Globus pallidus (tissue), 1 donor: ENCODE measurements at places on chromosomes 12 and 14.
A peak's percentile ranks its signal among the peaks of the same experiment; 100 is the strongest.

DNA sequence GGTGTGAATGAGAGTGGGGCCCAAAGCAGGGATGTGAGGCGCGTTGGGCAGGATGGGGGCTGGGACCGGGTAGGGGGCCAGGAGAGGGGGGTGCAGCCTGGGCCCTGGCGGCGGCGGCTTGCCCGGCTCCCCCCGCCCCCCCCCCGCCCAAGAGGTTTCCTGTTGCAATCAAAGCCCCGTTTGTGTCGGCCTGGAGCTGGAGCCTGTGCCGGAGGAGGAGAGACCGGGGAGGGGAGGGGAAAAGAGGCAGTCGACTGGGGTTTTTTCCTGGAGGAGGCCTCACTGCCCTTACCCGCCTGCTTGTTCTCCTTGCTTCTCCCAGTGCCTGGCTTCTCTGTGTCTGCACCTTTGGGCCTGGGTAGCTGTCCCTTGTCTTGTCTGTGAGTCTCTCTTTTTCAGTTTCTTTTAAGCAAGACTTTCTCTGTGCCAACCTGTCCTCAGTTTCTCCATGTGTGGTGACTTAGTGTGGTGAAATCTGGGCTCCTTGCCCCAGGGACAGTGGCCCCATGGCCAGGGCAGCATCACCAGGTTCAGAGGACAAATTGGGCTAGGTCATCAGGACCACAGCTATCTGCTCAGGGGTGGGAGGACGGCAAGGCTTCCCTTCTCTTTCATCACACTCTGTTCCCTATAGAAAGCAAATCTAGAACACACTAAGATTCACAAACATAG lies 8.5 kb downstream of the RARG start:
- peak; percentile 85 for DNase-seq

- DNase-seq, result no peak
These were observed 5.0 kb downstream of the HNRNPC start for GRCh38 chr14:21264025-21264801.

DNA sequence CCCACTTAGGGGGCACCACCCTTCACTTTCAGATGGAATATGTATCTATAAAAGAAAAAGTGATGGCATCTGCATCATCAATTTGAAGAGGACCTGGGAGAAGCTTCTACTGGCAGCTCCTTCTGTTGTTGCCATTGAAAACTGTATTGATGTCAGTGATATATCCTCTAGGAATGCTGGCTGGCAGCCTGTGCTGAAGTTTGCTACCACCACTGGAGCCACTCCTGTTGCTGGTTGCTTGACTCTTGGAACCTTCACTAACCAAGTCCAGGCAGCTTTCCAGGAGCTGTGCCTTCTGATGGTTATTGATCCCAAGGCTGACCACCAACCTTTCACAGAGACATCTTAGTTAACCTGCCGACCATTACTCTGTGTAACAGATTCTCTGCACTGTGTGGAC lies 44.7 kb downstream of the RIMKLB start:
- DNase-seq, result no peak

DNA sequence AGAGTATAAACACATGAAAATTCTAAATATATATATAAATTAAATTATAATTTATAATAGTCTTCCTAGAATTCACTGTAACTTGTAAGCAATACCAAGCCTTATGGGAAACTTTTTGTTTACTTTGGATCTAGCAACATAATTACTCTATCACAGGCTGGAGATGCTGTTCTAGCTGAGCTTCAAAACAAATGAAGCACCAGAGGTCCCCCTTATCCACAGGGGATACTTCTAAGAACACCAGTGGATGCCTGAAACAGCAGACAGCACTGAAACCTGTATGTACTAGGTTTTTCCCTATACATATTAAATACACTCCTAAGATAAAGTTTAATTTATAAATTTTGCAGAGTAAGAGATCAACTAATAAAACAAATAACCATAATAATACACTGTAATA lies 96.6 kb downstream of the CDK17 start:
- peak; percentile 44 for DNase-seq

DNA sequence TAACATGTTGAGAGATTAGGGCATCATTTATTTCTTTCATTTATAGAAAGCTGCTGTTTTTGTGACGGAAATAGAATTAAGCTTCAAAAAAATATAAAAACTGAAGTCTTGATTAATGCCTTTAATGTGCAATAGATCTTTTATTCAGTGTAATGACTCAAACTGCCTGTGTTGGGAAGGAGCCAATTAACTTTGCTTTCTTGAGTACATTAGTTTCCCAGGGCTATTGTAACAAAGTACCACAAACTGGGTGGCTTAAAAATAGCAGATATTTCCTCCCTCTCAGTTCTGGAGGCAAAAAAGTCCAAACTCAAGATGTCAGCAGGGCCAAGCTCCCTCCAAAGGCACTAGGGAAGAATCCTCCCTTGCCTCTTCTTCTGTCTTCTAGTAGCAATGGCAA lies 36.6 kb downstream of the EID3 start:
- DNase-seq, result no peak

GRCh38 chr12:42510823-42511222 lies 78.7 kb downstream of the PRICKLE1 start:
- DNase-seq, result no peak

DNA sequence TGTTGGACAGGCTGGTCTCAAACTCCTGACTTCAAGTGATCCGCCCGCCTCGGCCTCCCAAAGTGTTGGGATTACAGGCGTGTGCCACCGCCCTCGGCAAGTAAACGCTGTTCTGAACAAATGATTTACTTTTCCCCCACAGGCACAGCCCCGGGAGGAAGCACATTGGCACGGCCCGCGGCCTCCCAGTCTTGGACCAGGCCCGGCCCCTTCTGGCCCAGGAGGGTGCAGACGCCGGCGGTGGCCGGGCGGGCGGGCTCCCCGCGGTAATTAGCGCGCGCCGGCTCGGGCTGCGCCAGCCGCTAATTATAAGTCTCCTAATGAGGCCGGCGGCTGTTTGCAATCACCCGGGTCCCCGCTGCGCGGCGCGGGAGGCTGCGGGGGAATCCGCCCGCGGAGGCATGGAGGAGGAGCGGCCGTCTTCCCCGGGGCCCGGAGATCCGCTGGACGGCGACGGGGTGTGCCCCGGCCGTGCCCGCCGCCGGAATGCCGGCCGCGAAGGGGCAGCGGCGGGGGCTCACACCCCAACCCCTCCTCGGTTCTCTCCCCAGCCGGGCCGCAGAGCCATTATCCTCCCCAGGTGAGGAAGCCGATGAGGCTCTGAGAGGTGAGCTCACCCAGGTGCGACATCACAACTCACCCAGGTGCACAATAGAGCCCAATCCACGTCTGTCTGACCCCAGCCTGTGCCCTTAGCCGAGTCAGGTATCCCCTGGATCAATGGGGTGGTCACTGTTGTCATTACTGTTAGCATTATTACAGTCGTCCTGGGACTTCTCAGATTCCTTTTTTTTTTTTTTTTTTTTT lies 3.3 kb upstream of the POP5 start:
- DNase-seq, result peak; percentile 28

- peak; percentile 5 for DNase-seq
These were observed 1.4 kb downstream of the PTHLH start for GRCh38 chr12:27971121-27971489.

- no peak for DNase-seq
These were observed 11.0 kb upstream of the PLBD1 start for GRCh38 chr12:14578646-14579045.

DNA sequence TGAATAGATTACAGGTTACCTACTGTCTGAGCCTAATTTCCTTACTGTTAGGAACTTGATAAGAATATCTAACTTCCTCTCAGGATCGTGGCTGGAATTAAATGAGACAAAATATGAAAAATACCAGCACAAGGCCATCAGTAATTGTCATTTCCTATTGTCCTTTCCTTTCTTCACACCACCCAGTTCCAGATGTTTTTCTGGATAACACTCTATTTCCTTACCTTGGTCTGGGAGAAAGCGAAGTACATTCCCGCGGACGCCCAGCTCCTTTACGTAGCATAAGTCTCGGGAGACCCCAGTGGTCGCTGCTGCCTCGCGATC lies 376 bp downstream of the GDF3 start:
- DNase-seq, result no peak

DNA sequence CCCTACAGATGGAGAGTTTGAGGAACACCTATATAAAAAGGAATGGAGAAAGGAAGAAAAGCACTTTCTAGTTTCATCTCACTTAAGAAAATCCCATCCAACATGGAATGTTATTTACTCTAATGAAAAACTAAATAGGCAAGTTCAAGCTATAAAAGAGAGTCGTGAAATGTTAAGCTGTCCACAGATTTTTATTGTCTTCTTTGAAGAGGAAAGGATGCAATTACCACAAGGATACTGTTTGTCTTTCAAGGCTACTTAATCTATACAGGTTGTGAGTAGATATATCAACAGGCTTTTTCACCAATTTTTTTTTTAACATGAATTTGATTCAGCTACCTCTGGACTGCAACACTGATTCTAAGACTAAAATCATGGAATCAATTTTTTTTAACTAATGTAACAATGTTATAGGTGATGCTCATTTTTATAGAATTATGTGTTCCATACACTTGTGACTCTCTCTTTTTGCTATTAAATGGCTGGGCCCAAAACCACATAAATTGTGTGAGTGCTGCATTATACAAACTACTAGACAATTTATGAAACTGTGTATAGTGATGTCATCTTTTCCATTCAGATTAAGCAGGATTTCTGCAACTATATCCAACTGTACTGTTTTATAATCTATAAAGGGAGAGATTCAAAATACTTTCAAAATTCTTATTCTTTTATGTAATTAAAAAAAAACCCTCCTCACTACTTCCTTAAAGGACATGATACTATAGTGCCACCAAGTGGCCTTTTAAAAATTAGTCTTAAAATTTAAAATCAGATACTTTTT lies 26.8 kb upstream of the BMAL2 start:
- DNase-seq, result peak; percentile 31

GRCh38 chr14:74754157-74754556 lies 9.0 kb upstream of the YLPM1 start:
- no peak for DNase-seq

DNA sequence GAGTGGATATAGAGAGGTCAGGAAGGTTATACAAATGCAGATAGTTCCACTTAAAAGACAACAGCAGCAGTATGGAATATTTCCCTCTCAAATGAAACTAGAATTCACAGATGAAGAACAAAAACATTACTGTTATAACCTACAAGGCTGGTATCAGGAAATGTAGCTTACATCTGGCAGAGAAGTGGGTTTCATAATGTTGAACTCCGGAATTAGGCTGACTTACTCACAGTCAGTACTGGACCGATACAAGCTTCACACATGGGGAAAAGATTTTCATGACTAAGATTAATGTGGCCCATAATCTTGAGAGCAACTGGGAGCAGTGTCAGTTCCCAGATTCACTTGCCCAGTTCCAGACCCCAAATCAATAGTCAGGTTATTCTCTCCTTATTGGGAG lies 353.9 kb downstream of the DUSP6 start:
- no peak for DNase-seq

GRCh38 chr12:93638954-93639353 lies 38.2 kb upstream of the CRADD start:
- DNase-seq, result no peak

DNA sequence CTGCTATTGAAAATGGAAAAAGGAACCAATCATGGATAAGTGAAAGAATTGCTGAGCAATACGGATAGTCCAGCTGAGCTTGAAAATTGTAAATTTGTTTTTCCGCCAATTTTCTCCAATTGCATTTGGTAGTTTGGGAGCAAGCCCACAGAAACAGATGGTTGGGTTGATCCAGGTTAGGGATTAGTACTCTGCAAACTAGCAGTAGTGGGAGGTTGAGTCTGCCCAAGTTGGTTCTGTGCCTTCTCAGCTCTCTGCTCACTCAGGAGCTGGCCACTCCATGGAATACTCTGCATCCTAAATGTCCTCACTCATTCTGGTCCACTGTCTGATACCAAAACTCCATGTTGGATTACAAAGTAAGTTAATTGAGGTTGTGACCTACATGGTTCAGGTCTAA lies 361.1 kb upstream of the ATP2B1 start:
- no peak for DNase-seq

GRCh38 chr12:26648999-26649398 lies 184.0 kb downstream of the ITPR2 start:
- no peak for DNase-seq

- DNase-seq, result no peak
These were observed 6.0 kb downstream of the SDS start for GRCh38 chr12:113397497-113398197.

GRCh38 chr14:83828406-83828805 lies 1701.5 kb upstream of the FLRT2 start:
- no peak for DNase-seq

DNA sequence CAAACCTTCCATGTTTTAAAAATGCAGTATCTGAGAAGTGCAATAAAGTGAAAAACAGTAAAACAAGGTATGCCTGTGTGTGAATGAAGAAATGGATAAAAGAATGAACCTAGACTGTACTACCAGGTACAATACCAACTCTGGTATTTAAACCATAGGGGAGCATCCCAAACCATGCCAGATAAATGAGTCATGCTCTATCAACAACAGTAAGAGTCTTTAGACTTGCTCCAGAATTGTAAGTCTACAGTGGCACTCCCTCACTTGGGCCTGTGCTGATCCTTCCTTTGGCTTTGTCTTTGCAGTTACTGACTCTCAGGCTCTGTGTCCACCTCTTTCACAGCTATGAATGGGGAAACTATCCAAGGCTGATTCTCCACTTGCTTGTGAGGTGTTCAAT lies 38.1 kb downstream of the BBS10 start:
- DNase-seq, result no peak

- DNase-seq, result no peak
These were observed at the start of gene NYNRIN for GRCh38 chr14:24398653-24399446. NYNRIN (plus strand) TSS chr14:24399003; CDS start chr14:24399247, 244 bp downstream.

- DNase-seq, result no peak
These were observed 107.9 kb upstream of the GZMB start for GRCh38 chr14:24741871-24742270.

DNA sequence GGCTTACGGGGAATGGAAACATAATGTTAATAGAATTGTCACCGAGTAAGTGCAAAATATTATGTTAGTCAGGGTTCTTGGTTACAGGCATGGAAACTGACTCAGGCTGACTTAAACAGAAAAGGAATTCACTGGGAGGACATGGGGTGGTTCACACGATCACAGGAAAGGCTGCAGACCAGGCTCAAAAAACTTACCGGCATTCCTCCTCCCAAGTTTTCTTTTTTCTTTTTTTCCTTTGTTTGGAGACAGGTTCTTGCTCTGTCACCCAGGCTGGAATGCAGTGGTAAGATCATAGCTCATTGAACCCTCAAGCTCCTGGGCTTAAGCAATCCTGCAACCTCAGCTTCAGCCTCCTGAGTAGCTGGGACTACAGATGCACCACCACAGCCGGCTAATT lies 11.9 kb upstream of the UBE2N start:
- DNase-seq, result no peak

GRCh38 chr14:24958271-24958670 lies 91.7 kb downstream of the STXBP6 start:
- DNase-seq, result no peak

DNA sequence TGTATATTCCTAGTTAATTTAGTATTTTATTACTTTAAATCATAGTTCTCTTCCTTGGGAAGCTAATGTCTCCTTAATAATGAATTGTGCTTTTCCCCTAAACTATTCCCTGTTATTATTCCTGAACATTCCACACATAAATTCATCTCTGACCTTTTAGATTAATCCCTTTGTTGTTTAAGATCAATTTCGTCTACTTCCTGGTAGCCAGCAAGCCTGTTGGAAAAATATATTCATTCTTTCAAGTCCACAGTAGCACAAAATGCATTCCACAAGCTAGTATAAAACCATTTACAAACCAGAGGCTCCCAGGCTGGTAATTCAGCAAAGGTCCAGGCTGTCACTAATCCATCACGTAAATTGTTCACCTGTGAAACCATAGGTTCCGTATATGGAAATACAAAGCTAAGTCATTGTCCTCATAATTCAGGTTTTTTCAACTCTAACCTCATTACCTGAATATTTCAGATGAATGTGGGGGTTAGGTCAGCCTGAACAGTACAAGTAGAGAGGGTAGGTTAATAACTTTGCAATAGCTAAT lies 232.7 kb downstream of the SEC23A start:
- DNase-seq, result no peak

GRCh38 chr12:20528208-20528607 lies 159.9 kb downstream of the PDE3A start:
- no peak for DNase-seq
